ENCODE measurements at places on chromosomes 6 and 20.

DNA sequence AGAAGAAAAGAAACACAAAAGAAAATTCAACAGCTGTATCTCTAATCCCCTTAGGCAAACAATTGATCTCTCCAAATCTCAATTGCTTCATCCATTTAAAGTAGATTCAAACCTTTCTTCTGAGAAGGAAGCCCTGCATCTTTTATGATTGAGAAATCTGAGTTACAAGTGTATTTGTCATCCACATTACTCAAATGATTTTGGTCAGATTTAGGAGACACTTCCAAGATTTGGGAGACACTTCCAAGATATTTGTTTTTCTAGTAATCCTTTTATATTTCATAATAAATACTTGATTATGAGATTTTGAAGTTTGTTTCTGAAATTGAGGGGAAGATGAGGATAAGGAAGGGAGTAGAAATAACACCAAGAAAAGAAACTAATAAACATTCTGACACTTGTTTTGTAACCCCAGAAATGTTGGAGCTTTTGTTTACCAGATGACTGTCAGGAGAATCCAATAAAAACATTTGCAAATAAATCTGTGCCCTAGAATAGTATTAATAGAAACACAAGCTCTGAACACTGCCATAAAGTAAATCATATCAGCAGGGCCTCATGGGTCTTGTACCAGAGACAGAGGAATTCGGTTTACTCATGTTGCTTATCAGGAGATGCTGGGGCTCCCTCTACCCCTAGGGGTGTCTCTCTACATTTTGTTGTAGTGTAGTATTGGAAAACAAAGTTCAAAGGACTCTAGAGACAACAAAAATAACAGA is 314.3 kb upstream of the NT5E start:
- DNase-seq: no peak

GRCh38 chr20:14830466-14830865 is 493.1 kb upstream of the FLRT3 start:
- DNase-seq: no peak

- no peak for DNase-seq
Measured at GRCh38 chr6:90581146-90581545, 5.7 kb downstream of the MAP3K7 start.

- DNase-seq: no peak
Measured at GRCh38 chr6:39772559-39773273, 19.5 kb upstream of the DAAM2 start.

DNA sequence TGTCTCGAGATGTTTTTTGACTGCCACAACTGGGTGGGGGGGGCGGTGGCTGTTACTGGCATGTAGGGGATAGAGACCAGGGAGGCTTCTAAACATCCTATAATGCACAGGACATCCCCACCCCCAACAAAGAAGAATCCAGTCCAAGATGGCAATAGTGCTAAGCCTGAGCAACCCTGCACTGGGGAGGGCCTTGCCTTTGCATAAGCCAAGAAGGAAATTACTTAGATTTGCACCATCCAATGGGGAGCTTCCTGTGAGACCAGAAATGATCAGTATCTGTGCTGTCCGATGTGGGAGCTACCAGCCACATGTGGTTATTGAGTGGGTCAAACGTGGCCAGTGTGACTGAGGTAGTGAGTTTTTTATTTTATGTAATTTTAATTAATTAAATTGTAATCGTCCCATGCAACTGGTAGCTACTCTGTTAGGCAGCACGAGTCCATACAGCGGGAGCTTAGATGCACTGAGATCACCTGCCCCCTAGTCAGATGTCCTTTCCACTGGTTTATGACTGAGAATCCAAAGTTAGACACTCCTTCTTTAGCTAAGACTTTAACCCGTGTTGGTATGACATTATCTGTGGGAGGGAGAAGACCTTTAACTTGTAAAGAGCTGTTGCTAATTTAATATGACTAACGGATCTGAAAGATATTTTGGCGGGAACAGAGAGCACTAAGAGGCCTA is 97.4 kb upstream of the NEDD9 start:
- DNase-seq: no peak

DNA sequence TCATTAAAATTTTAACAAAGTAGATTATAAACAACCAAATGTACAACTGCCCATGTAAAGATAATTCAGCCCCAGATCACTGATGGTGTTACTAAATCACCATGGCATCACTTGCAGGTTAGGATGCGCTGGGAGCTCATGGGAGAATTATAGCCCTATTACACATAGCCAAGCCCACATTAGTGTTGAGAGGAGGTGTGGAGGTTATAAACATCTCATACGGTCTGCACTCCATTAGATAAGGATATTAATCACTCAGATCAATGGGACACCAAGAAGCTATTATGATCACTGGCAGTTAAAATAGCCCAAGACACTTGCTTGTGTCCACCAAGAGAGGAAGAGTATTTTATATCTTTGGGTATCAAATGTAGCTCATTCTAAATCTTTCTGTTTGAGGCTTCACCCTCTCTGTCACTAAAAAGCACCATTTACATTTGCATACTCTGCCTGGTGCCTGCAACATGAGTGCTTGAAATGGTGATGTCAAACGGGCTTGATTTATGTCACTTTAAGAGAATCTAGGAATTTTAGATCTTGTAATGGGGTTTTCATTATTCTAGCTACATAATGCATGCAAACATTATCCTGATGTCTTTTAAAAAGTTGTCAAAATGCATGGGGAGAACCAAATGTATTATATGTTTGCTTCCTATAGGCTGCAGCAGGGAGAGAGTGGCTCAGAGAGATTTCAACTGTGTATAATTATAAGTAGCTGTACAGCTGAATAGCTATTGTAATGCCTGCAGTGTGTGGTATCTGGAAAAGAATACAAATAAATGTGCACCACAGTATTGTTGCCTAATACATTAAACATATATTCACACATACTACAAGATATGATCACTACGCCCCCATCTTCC is 654.1 kb upstream of the MARCKS start:
- no peak for DNase-seq

- DNase-seq: no peak
Measured at GRCh38 chr6:97113170-97113569, 169.8 kb downstream of the MMS22L start.

- no peak for DNase-seq
Measured at GRCh38 chr6:19668710-19669109, 168.5 kb upstream of the ID4 start.

DNA sequence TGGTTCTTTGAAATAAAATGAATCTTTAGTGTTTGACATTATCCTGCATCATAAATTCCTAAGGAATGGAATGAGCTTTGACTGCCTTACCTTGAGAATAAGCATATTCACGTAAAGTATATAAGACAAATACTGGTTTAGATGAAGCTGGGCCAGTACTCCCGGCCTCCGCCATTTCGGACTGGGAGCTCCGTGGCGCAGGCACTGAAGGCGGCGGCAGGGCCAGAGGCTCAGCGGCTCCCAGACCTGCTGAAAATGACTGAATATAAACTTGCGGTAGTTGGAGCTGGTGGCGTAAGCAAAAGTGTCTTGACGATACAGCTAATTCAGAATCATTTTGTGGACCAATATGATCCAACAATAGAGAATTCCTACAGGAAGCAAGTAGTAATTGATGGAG is 76.2 kb upstream of the FAM83B start:
- DNase-seq: no peak

DNA sequence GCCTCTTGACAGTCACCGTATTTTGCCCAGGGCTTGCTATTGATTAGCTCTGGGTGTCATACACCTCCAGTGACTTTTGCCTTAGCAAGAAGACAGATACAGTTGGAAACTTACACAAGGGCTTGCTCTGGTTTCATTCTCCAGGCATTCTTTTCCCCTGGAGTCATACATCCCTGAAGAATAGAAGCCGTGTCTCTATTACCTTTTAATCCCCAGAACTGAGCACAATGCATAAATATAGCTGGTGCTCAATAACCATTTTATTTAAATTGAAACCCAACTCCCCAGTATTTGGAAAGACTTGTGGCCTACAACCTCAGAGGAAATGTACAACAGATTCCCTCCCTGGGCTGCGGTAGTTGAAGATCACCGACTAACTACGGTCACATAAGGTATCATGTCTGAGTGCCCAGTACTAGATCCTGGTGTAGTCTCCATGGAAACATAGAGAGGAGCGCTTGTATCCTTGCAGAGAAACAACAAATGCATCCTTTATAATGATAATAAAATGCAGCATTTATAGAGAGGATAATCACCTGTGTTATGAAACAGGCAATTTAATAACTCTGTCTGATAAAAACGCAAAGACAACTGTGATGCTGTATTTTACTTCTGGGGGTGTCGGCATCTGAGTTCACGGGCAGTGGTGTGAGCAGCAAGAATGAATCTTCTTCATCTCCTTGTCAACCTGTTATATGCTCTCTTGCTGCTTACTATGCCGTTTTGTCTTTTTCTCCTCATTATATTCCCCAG is 401.2 kb upstream of the AGPAT4 start:
- DNase-seq: no peak

DNA sequence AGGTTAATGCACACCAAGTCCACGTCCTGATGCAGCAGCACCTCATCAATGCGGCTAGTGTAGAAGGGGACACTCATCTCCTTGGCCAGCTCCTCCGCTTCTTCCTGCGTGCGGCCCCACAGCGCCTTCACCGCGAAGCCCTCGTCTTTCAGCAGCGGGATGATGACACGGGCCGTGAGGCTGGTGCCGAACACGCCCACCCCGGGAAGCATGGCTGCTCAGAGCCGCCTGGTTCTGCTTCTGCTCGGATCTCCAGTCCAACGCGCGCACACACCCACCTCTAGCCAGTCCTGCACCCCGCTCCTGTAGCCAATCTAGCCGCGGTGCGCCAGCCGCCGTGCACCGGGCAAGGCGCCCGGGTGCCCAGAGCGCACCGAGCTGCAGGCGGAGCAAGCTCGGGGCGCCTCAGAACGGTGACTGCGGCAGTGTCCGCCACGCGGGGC is 700 bp downstream of the GFOD1 start:
- no peak for DNase-seq

DNA sequence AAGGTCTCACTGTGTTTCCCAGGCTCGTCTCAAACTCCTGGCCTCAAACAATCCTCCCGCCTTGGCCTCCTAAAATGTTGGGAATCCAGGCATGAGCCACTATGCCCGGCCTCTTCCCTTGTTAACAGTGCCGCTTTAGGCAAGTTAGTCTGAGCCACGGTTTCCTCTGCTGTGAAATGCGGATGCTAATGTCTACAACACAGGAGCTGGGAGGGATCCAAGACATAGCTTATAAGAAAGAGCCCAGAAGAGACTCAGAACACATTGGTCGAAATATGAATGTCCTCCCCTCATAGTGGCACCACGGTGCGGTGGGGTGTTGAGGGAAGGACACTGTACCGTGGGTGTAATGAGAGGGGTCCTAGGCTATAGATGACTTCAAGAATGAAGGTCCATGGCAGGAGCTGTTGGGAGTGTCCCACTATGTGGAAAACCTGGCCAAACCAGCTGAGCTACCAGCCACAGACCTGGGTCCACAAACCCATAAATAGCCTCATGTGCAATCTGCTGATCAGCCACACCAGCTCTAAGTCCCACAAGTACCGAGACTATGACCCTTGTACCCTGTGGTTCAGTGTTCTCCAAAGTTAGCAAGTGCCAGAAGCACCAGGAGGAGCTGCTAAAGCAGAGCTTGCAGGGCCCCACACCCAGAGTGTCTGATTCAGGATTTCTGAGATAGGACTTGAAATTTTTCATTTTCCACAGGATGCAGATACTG is 57.8 kb upstream of the ZFAND3 start:
- no peak for DNase-seq

GRCh38 chr6:7604506-7604905 is 14.5 kb downstream of the SNRNP48 start:
- DNase-seq: no peak

- no peak for DNase-seq
Measured at GRCh38 chr20:37529214-37529967, 1.7 kb upstream of the BLCAP start.

DNA sequence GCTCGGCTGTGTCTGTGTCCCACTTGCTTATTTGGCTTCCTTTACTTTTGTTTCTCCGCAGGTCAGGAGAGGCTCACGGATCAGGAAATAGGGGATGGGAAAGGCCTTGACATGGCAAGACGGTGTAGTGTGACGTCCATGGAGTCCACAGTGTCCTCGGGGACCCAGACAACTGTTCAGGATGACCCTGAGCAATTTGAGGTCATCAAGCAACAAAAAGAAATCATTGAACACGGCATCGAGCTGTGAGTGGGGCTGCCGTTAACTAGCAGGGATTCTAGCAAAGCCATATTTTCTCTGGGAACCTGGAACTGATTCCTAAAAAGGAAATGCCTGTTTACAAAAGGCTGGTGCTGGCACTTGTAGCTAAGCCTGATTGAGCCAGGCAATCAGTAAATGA is 54.4 kb downstream of the ARFGEF2 start:
- DNase-seq: no peak

GRCh38 chr6:157853018-157853805 is 30.2 kb downstream of the SNX9 start:
- no peak for DNase-seq

DNA sequence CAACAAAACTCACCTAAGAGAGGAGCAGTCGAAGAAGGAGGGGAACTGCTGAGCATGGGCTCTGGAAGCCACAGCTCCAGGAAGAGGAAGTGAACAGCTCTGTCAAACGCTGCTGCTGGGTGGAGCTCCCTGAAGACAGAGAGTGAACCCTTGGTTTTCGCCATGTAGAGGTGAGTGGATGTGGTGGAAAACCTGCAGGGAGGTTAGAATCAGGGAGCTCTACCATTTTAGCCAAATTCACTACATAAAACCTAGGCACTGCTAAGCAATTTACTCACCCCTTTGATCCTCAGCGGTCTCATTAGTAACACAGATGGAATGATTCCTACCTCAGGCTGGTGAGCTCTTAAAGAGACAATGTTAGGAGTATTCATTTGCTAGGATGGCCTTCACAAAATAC is 19.4 kb upstream of the TFAP2A start:
- no peak for DNase-seq

- no peak for DNase-seq
Measured at GRCh38 chr6:168817558-168818159, 376.7 kb downstream of the SMOC2 start.

GRCh38 chr6:156647991-156648390 is 129.2 kb upstream of the ARID1B start:
- DNase-seq: no peak

GRCh38 chr6:108581237-108581931 is 20.7 kb downstream of the FOXO3 start:
- no peak for DNase-seq

DNA sequence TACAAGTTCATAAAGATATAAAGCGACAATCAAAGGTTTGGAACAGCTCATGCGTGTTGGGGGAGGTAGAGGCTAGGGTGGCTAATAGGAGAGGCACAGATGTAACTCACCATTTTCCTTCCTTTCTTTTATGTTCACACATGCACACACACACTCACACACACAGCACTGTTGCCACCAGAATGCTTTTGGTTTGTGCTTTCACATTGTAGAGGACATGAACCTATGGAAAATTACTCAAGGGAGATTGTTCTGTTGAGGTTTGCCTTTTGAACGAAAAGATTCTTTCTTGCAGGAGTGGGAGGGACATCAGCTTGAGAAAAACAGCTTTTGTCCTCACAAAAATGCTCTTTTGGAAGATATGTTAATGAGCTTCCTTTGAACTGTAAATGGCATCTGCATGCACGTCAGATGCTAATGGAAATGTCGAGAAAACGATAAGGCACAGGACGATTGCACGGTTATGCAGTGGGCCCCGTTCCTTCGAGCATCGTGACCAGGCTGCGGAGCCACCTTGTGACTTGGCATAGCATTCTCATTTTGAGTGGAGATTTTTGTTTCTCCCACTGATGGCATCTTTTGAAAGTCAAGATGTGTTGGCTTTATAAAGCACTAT is 724.1 kb downstream of the KIF16B start:
- DNase-seq: no peak

All from stimulated activated CD4-positive, alpha-beta T cell treated with anti-CD3 and anti-CD28 coated beads, Interleukin-15, amount 100 ng/mL, for 1 hour (primary cell).